ENCODE measurements at places on chromosomes 2 and 18. TPM values are rescaled to one million over a fixed set of nuclear protein-coding genes. Genes with fewer than 3 reads are reported as not detected.

SAG gene
- not detected for polyA plus RNA-seq

MGAT4A gene
- polyA plus RNA-seq = 5.7 TPM

BBS5 gene
- 4.1 TPM for polyA plus RNA-seq

KCNG2 gene
- polyA plus RNA-seq = 0.15 TPM

CAPN14 gene
- polyA plus RNA-seq = 0.64 TPM

RUFY4 gene
- polyA plus RNA-seq = 0.32 TPM

C1D gene
- polyA plus RNA-seq = 15.2 TPM

PGAP1 gene
- polyA plus RNA-seq = 0.52 TPM

MTCL1 gene
- 2.8 TPM for polyA plus RNA-seq

SPP2 gene
- not detected for polyA plus RNA-seq

INO80D gene
- polyA plus RNA-seq = 2.7 TPM

CLASP1 gene
- 4.8 TPM for polyA plus RNA-seq

UGT1A3 gene
- polyA plus RNA-seq = not detected

ACADL gene
- polyA plus RNA-seq = not detected

MLPH gene
- polyA plus RNA-seq = 0.09 TPM

MAP3K20 gene
- 3.8 TPM for polyA plus RNA-seq

EFHD1 gene
- 13.6 TPM for polyA plus RNA-seq

CCDC121 gene
- polyA plus RNA-seq = 1.5 TPM

Data from spleen (tissue), 13 donors.